ENCODE measurements at places on chromosomes 3 and 15.

- DNase-seq, result no peak
Measured at GRCh38 chr3:154969366-154969765, 110.8 kb upstream of the MME start.

GRCh38 chr15:69070396-69070795 lies 55.9 kb downstream of the NOX5 start:
- no peak for DNase-seq

GRCh38 chr3:35894735-35895134 lies 255.4 kb downstream of the ARPP21 start:
- DNase-seq, result no peak

- DNase-seq, result no peak
Measured at GRCh38 chr3:118760585-118761290, 273.9 kb downstream of the IGSF11 start.

- no peak for DNase-seq
Measured at GRCh38 chr3:178304758-178305467, 231.3 kb upstream of the KCNMB2 start.

GRCh38 chr3:36201546-36201945 lies 178.8 kb upstream of the STAC start:
- peak; percentile 73 for DNase-seq

DNA sequence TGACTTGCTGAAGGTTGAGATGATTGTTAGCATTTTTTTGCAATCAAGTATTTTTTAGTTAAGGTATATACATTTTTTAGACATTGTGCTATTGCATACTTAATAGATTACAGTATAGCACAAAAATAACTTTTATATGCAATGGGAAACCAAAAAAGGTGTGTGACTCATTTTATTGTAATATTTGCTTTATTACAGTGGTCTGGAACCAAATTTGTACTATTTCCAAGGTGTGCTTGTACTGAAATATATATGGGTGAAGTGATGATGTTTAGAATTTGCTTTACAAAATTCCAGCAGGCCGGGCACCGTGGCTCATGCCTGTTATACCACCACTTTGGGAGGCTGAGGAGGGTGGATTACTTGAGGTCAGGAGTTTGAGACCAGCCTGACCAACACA lies 29.1 kb upstream of the TBC1D23 start:
- no peak for DNase-seq

- peak; percentile 91 for DNase-seq
Measured at GRCh38 chr3:32045091-32045915, 61.1 kb upstream of the GPD1L start.

GRCh38 chr3:169886671-169887070 lies 16.9 kb upstream of the LRRC31 start:
- peak; percentile 31 for DNase-seq

- no peak for DNase-seq
Measured at GRCh38 chr15:78000091-78000926, 77.2 kb downstream of the TBC1D2B start.

DNA sequence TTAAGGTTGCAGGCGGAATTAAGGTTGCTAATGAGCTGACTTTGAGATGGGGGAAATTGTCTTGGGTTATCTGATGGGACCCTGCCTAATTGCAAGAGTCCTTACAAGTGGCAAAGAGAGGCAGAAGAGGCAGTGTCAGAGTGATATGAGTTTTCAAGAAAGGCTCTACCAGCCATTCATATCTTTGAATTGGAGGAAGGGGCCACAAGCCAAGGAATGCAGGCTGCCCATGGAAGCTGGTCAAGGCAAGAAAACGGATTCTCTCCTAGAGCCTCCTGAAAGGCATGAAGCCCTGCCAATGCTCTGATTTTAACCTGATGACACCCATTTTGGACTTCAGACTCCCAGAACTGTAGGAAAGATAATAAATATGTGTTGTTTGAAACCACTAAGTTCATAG lies 20.6 kb upstream of the SMAD6 start:
- no peak for DNase-seq

GRCh38 chr15:38004218-38004861 lies 69.9 kb downstream of the TMCO5A start:
- no peak for DNase-seq

DNA sequence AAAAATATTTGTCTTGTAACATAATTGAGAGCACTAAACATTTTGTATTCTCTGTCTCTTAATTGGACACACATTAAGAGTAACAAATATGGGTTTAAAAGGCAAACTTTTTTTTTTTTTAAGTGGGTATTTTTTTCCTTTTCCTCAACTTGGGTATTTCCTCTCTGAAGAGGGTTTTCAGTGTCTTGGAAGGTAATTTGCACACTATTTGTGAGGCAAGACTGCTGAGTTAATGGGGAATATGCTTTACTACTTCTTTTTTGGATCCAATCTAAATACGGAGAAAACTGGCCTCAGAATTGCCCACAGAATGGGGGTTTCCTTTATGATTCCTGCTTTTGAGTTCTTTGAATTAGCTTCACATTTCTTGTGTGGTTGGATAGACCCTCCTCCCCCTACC lies 105.2 kb downstream of the FNDC3B start:
- no peak for DNase-seq

GRCh38 chr3:43885908-43886618 lies 195.3 kb downstream of the ABHD5 start:
- DNase-seq, result no peak

DNA sequence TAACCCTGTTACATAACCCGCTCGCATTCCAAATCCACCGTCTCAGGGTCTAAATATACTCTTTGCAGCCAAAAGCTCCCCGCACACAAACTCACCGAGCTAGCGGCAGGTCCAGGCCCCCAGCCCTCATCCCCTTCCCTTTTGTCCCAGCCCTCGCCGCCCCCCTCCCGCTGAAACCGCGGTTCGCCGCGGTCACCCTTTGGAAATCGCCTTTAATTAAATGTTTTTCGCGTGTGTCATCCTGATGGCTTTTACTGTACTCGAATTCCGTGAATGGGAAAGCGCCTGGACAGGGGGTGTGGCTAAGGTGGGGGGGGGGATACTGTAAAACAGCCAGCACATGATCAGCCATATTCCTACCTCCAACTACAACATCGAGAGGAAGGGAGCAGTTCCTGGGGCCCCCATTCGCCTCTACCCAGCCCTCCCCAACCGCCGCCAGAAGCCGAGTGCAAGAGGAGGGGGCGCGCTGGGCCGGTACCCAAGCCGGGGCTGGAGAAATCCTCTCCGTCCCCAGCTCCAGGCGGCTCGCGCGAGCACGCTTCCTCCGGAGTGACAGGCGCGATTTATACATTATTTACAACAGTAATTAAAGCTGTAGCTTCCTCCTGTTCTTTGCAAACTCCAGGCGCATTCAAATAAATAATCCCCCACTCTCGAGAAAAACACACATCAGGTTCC lies 1.7 kb downstream of the RORA start:
- no peak for DNase-seq

DNA sequence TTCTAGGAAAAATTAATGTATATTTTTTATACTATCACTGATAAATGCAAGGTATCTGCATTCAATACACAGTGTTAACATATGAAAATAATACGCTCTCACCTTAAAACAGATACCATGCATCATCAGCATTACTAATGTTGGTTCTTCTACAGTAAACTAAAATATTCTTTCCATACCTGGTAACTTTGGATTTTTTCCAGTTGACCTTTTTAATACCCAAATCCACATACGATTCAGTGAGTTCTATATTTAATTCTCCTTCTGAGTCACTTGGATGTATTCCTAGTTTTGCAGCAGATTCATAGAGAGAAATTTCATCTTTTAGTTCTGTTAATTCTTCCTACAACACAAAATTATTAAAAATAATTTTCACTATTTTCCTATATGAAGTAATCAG lies 29.9 kb downstream of the CEP152 start:
- no peak for DNase-seq

- DNase-seq, result no peak
Measured at GRCh38 chr3:35970793-35971192, 331.5 kb downstream of the ARPP21 start.

DNA sequence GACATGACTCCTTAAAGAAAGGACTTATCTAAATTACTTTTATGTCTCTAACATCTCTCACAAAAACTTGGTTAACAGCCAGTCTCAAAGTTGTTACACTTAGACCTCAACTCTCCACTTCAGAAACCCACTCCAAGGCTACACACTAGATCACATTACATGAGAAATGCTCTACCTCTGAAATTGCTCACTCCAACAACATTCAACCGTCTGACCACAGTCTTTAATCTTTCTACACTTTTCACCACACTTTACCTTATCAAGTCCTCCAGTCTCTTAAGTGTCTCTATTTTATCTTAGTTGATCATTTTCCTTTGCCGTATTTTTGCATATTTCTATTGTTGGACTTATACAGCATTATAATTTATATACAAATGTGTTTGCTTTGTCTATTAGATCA lies 5.8 kb downstream of the SLC12A6 start:
- DNase-seq, result no peak

All from NCI-H2029 treated with DMSO at 0.1 percent for 48 hours (cell line).